Stimulated activated CD4-positive, alpha-beta T cell treated with anti-CD3 and anti-CD28 coated beads, Interleukin-4, amount 100 ng/mL, for 48 hours (primary cell): ENCODE measurements at places on chromosomes 11 and 22.

GRCh38 chr22:48089601-48090331 is 1327.3 kb downstream of the TBC1D22A start:
- no peak for DNase-seq

- DNase-seq = no peak
Measured at GRCh38 chr11:15625691-15626090, 511.0 kb downstream of the INSC start.

GRCh38 chr11:47332791-47333525 is 19.5 kb downstream of the MYBPC3 start:
- no peak for DNase-seq

DNA sequence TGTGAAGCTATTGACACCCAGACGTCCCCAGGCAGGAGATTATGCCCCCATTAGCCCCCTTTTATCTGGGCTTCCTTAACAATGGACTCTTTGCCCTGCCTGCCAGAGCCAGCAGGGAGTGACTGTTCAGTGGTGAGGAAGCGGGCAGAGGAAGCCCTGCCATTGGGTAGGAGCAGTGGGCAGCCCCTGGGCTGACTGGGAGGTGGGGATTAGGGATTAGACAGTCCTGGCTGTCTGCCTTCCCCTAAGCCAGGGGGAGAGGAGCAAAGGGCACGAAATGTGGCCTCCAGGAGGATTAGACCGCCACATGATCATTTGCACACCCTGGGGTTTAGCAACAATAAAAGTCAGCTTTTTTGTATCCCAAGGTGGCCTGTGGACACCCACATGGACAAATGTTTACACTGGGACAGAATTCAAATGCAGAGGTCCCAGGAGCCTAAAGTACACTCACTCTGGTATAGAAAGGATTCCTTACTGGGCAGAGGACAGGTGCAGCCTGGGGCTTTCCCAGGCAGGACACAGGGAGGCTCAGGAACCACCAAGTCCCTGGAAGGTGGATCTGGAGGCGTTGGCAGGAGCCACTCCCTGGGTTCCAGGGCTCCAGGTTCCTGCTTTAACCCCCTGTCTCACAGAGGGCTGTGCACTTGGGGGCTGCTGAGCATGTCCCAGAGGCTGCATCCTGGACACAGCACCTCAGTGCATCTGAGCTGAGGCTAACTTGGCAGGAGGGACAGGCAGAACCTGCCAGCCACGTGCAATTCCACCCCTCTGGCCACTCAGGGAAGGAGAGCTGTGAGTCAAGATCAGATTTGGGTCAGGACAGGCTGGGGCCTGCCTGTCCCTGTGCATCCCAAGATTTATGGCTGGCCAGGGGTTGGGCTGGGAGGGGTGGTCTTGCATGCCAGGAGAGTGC is 2.1 kb downstream of the PNPLA3 start:
- no peak for DNase-seq

GRCh38 chr11:85407648-85408047 is 219.5 kb downstream of the DLG2 start:
- DNase-seq = no peak
